ENCODE measurements at places on chromosomes 7 and 10.

DNA sequence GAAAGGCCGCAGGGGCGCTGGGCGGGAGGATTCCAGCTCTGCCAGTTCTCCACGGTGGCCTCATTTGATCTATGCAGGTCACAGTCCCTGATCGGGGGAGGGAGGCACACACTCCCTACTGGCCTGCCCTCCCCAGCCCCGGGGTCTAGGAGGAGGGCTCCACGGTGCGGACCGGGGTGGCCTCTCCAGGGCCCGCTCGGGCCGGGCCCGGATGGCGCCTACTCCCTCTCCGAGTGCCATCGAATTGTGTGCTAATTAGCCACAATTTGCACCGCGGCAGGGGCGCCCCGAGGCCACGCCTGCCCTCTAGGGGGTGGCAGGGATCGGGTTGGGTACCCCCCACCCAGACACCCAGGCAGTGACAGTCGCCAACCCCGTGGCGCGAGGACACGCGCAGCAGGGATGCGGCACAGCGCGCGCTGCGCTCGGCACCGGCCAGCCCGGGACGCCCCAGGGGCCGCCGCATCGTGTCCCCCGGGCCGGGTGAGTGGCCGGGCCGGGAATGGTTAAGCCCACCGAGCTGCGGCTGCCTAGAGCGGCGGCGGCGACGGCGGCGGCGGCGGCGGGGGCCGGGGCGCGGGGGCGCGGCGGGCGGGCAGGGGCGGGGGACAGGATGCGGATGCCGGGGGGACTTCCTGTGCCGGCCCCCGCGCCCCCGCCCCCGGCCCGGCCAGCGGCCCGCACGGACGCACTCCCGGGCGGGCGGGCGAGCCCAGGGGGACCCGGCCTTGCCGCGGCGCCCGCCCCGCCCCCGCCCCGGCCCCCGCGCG, at the start of gene ZNF853:
Gene ZNF853, plus strand, starts transcription at position 658 of the 770 bp plus-strand sequence. CDS start 565 bp downstream, outside the sequence.
- DNase-seq = no peak

GRCh38 chr7:116153050-116153449, 57.3 kb upstream of the TES start:
- DNase-seq = no peak

DNA sequence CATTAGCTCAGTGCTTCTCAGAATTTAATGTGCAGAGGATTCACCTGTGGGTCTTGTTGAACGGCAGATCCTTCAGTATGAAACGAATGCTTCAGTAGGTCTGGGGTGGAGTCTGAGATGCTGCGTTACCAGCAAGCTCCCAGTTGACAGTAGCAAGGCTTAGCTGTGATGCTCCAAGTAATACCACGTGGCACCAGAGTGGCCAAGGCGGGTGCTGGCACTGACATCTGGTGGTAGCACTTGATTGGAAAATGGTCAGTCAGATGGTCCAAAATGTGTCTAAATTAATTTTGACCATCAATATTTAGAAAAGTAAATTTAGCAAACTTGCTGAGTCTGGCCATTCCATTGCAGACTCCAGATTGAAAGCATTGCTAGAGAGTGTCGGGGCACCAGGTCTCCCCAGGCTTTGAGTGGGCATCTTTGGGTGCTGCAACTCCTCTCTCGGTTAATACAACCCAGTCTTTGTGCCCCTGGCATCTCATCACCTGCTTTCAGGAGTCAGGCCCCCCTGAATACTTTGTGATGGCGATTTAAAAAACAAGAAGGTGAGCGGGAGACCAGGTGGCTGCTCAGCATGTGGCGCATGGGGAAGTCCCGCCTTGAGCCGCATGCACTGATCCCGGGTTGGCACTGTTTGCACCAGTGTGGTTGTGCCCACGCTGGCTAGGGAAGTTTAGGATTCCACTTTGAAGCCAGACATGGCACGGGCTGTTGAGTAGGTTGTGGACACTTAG, 130.1 kb downstream of the NT5C2 start:
- no peak for DNase-seq

GRCh38 chr7:66751945-66752344, 11.4 kb downstream of the RABGEF1 start:
- no peak for DNase-seq

- DNase-seq = no peak
Observed at GRCh38 chr10:15124190-15124589, 27.0 kb downstream of the RPP38 start.

GRCh38 chr7:11746591-11746990, 85.4 kb downstream of the THSD7A start:
- DNase-seq = no peak

DNA sequence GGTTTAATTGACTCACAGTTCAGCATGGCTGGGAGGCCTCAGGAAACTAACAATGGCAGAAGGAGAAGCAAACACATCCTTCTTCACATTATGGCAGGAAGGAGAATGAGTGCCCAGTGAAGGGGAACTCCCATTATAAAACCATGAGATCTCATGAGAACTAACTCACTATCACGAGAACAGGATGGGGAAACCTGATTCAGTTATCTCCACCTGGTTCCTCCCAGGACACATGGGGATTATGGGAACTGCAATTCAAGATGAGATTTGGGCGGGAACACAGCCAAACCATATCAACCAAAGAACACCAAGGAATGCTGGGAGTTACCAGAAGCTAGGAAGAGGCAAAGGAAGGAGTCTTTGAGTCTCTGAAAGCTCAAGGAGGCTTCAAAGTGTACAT, 94.3 kb downstream of the IPMK start:
- DNase-seq = no peak

- DNase-seq = no peak
Observed at GRCh38 chr10:67722113-67722512, 26.1 kb upstream of the CTNNA3 start.

GRCh38 chr7:149793261-149793660, 19.9 kb upstream of the ZNF467 start:
- DNase-seq = no peak

DNA sequence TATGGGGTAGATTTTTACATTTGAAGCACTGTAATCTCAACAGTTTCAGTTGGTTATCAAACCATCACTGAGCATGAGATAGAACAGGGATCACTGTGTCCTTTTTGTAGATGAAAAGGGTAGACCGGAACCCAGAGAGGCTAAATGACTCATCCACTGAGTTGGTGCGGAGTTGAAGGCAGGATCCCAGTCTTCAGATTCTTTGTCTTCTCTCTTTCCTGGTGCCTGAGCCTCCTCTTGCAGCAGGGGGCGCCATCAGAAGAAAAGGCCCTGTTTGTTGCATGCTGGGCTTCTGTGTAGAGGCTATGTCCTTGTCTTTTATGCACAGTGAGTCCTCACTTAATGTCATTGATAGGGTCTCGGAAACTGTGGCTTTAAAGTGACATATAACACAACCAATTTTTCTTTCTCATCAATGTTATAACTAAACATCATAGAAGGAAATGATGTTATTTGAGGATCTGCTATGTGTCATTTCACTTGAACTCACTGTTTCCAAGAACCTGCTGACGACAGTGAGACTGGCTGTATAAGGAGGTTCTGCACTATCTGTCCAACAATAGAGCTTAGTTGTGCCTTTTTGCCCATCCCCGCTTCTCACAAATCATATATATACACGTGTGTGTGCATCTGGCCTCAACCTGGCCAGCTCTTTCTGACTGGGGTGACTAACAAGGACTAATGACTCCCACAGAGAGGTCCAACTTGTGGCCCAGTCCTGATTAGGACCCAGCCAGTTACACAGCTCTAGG, 14.3 kb downstream of the ZNF282 start:
- DNase-seq = peak; percentile 14

GRCh38 chr10:9910446-9910845, 1107.2 kb upstream of the CELF2 start:
- no peak for DNase-seq

DNA sequence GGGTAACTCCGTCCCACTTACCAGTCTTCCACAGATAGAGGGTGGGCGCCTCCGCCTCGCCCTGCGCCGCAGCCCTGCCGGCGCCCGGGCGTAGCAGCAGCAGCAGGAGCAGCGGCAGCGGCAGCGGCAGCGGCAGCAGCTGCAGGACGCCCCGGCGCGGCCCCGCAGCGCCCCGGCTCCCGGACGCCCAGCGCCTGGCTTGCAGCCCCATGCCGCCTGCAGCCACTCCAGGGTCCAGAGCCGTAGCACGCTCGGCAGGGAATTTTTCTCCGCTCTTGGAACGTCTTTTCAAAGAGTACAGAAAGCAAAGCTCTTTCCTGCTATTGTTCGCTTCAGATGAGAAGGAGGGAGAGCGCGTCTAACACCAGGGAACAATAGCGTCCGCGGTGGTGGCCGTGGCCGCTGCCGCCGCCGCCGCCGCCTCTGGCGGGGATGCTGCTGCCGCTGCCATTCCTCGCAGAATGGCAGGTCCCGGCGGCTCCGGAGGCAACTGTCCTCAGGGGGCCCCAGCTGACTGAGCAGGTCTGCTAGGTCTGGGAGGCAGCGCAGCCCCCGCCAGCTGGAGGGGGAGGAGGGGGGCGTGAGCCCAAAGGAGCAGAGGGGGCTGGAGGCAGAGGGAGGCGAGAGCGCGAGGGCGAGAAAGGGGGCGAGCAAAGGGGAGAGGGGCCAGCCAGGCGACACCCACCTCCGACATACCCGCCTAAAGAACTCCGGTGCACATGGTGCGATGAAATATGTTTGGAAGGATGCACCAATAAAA, at the start of gene THSD7A:
Gene THSD7A, minus strand, starts transcription at position 463 of the 760 bp plus-strand sequence. Its CDS starts 252 bp downstream, at position 211.
- peak; percentile 58 for DNase-seq

- no peak for DNase-seq
Observed at GRCh38 chr7:104005197-104005596, 15.7 kb upstream of the RELN start.

- no peak for DNase-seq
Observed at GRCh38 chr7:3168869-3169268, 125.2 kb upstream of the CARD11 start.

GRCh38 chr7:130222-130572, 62.2 kb upstream of the FAM20C start:
- DNase-seq = no peak

DNA sequence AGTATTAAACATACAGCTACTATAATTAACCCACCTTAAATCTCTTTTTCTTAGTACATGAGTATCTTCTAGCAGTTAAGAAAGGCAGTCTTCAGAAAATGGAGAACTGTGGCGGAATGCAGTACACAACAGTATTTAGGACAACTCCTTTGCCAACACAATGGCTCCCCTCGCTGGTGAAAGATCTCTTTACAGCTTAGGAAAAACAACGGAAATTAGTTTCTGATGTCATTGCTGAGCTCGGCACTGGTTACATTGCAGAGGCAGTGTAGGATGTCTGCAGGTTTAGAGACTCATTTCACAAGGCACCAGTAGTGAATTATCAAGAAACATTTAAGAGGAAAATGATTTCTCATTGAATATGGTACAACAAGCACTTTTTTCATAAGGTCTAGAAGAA, 43.4 kb downstream of the GLRX3 start:
- peak; percentile 44 for DNase-seq

DNA sequence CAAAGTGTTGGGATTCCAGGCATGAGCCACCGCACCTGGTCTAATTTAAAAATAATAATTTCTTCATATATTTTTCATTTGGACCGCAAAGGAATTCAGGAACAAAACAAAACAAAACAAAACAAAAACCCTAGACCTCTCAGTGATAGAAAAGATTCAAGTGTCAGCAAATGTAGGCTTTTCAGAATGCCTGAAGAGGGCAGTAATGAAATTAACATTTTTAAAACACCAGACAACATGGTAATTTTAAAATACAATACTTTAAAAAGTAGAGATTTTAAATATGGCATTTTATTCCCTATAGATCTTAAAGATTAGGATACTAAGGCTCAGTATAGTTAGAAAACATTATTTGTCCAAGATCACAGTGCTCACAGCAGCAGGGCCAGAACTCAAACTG, 36.6 kb downstream of the DNMBP start:
- DNase-seq = no peak

DNA sequence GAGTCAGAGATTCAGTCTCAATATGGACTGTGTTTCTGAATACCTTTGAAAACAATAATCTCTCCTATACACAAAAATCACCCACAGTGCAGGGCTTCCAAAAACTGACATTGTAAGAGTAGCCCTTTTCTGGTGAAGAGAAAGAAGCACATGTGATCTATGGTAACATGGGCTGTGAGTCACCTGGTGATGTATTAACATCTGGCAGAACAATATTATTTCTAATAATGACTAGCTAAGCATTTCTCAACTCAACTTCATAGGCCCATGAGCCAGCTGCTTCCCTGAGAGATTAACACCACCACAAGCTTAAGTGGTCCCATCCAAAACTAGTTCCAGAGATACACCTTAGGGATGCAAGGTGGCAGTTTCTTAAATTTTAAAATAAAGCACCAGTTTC, 331.0 kb upstream of the NRP1 start:
- DNase-seq = no peak

- peak; percentile 62 for DNase-seq
Observed at GRCh38 chr7:5831196-5831595, 49.4 kb upstream of the OCM start.

- no peak for DNase-seq
Observed at GRCh38 chr10:79246209-79246581, 101.1 kb upstream of the PPIF start.

DNA sequence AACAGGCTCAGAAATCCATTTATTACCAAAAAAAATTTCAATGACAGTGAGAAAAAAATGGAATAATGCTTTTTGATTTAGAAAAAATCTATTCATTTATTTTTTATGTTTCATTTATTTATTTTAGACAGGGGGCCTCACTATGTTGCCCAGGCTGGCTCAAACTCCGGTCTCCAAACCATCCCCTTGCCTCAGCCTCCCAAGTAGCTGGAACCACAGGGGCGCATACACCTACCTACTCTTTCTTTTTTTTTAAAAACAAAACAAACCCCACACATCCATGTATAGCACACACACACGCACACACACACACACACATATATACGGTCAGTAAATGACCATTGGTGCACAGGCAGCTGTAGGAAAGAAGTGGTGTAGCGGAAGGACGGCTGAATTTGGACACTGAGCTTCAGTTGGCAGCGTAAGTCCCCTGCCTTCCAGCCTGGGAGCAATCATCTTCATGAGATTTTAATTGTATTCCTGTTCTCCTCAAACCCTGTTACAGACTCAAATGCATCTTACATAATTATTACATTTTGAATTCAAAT, 28.8 kb downstream of the ARL4A start:
- no peak for DNase-seq

DNA sequence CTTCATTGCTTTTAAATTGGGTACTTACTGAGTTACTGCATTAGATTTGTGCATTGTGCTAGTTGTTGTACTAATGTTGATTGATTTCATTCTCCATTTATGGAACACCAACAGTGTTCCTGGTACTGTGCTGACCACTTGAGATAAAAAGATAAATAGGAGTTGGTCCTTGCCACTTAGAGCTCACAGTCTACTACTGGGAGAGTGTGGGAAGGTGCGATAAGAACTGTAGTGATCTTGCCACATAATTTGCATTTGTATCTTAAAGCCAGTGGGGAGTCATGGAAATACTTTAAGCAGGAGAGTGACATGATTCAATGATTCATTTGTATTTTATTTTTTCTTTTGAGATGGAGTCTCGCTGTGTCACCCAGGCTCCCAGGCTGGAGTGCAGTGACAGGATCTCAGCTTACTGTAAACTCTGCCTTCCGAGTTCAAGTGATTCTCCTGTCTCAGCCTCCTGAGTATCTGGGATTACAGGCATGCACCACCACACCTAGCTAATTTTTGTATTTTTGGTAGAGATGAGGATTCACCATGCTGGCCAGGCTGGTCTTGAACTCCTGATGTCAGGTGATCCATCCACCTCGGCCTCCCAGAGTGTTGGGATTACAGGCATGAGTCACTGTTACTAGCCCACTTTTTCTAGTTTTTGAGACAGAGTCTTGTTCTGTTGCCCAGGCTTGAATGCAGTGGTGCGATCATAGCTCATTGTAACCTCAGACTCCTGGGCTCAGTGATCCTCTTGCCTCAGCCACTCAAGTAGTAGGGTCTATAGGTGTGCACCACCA, 51.2 kb upstream of the TMEM248 start:
- no peak for DNase-seq

GRCh38 chr7:105222953-105223352, 165.8 kb downstream of the SRPK2 start:
- no peak for DNase-seq

All from kidney glomerular epithelial cell (primary cell).